ENCODE measurements at places on chromosomes 16 and 17.
A peak's percentile ranks its signal among the peaks of the same experiment; 100 is the strongest.

DNA sequence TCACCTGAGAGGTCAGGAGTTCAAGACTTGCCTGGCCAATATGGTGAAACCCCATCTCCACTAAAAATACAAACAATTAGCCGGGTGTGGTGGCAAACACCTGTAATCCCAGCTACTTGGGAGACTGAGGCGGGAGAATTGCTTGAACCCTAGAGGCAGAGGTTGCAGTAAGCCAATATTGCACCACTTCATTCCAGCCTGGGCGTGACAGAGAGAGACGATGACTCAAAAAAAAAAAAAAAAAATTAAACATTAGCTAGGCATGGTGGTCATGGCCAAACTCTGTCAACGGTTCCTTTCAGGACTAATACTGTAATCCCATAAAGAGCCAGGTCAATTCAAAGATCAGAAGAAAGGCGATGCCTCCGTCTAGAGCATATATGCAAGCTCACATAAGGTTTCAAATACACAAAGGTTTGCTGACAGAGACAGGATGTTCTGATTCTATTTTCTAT lies 2.4 kb downstream of the RNF157 start:
- no peak for DNase-seq

- no peak for DNase-seq
Measured at GRCh38 chr17:79956853-79957252, 78.8 kb downstream of the TBC1D16 start.

DNA sequence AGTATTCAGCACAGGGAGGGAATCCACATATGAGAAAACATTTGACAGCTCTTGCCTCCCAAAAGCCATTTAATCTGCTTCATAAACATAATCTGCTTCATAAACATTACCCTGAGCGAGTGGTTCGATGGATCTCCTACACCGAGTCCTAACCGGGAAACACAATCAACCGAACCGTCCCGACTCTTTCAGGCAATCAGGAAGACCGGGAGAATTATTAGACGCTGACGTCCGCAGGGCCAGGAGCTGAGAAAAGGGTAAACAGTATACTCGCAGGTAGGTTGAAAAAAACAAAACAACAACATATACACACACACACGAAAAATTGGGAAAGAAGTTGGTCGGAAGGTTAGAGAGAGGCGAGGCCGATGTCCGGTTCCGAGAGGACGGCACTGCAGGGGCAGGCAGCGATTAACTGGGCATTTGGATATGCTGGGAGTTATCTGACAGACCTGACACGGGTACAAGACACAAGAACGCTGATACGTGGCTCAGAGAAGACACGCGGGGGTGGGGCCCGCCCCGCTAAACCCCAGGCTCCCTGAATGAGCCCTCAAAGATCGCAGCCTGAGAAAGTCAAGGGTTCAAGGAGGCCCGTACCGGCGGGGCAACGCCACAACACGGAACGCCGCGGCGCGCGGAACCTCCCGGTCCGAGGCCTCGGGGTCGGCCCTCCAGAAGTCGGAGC lies 585 bp downstream of the AP1G1 start:
- DNase-seq, result peak; percentile 25

GRCh38 chr16:10684511-10685151 lies 10.1 kb downstream of the TEKT5 start:
- no peak for DNase-seq

GRCh38 chr17:31054761-31055160 lies 40.0 kb upstream of the NF1 start:
- DNase-seq, result no peak

DNA sequence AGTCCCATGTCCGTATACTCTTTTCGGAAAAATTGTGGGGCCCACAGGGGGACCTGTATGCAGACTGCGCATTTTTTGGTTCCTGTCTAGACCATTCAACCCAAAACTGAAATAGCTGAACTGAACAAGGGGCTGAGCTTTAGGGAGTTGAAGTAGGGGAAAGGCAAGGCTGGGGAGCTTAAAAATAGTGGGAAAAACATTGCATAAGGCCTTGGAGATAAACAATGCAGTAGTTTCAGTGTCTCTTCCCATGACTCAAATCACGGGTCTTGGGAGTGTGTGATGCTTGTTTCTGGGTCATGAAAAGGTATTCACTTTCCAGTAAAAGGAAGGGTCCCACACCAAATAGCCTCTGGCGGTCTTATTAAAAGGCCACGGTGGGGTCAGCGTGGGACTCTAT lies 402.8 kb upstream of the SALL1 start:
- peak; percentile 78 for DNase-seq

GRCh38 chr17:46944931-46945330 lies 22.0 kb downstream of the GOSR2 start:
- DNase-seq, result no peak

- DNase-seq, result no peak
Measured at GRCh38 chr16:75152635-75153034, 4.3 kb downstream of the ZFP1 start.

All from pons (tissue), 1 donor.